K562 (cell line): ENCODE measurements at places on chromosomes 12 and 14. TPM values are rescaled to one million over a fixed set of nuclear protein-coding genes. Genes with fewer than 3 reads are reported as not detected.

TAS2R20 gene
- 0.74 and 0.93 TPM in 2 replicates for total RNA-seq

TOX4 gene
- 44.0 and 47.5 TPM in 2 replicates for total RNA-seq

SERPINA1 gene
- total RNA-seq: 4.1 and 6.0 TPM in 2 replicates

CD163 gene
- 0.51 and 0.62 TPM in 2 replicates for total RNA-seq

GRCh38 chr14:79788346-79788745 is 423.0 kb downstream of the DIO2 start:
- H3K27me3 ChIP-seq: no peaks in the 10 kb centered on the region
- H3K36me3 ChIP-seq: no peaks in the 10 kb centered on the region
- no peak for DNase-seq
- H3K4me3 ChIP-seq: no peak overlapping the region

- no peaks in the 10 kb centered on the region for H3K27me3 ChIP-seq
- peak; percentile 51 for DNase-seq
- H3K27ac ChIP-seq: peak overlapping the region; percentile 87
- no peaks in the 10 kb centered on the region; the same call in none of the 2 replicates for H3K4me1 ChIP-seq
- H3K4me3 ChIP-seq: no peak overlapping the region
Measured at GRCh38 chr14:103943673-103944072, 1.3 kb upstream of the RD3L start.

DNA sequence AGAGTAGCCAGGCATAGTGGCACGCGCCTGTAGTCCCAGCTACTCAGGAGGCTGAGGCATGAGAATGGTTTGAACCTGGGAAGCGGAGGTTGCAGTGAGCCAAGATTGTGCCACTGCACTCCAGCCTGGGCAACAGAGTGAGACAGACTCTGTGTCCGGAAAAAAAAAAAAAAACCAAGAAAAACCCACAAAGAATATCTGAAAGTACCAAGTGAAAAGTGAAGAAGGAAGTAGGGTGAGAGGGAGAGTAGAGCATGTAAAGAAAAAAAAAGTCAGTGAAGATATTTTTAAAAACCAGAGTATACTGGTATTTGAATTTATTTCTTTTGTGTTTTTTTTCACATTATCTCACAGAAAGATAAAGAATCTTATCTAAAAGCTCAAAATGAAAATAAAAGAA is 43.3 kb upstream of the ISM2 start:
- H3K27me3 ChIP-seq: no peaks in the 10 kb centered on the region
- H3K4me3 ChIP-seq: no peak overlapping the region

GRCh38 chr14:28119849-28120248 is 646.7 kb upstream of the FOXG1 start:
- no peaks in the 10 kb centered on the region for H3K27me3 ChIP-seq
- no peak overlapping the region for H3K27ac ChIP-seq
- no peak overlapping the region for H3K4me3 ChIP-seq
- H3K36me3 ChIP-seq: no peaks in the 10 kb centered on the region

DNA sequence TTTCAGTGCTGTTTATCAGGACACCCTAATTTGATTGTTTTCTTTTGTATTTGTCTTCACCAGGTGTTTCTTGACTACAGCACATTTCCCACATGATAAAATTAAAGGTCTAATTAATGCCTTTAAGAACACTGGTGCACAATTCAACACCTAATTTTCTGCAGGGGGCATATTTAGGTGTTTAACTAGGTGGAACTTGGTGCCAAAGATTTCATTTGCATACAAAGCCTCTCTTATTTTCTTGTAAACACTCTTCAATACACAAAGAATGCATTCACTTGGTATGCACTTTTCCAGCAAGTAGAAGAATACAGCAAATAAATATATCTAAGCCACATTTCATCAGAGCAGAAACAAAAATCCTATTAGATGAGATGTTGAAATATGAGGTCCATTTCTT is 646.2 kb upstream of the FOXG1 start:
- no peak overlapping the region for H3K4me3 ChIP-seq
- no peak for DNase-seq
- no peaks in the 10 kb centered on the region for H3K36me3 ChIP-seq

DNA sequence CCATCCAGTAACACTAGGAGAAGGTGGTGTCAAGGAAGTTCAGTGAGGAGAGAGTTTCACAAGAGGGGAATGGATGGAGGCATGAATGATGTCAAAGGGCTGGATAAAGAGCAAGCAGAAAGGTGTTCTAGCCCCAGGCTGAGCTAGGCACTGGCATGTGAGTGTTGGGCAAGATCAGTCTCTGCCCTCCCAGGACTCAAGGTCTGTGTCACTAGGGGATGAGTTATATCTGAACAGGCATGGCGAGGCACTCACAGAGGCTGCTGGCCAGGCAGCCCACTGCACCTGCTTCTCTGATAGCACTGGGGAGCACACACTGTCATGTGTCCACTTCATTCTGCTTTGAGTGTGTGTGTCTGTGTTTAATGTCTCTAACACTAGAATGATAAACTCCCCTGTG is 903.8 kb downstream of the BCL11B start:
- H3K27me3 ChIP-seq: no peaks in the 10 kb centered on the region
- no peaks in the 10 kb centered on the region for H3K4me1 ChIP-seq
- no peak overlapping the region for H3K27ac ChIP-seq
- H3K4me3 ChIP-seq: no peak overlapping the region
- H3K36me3 ChIP-seq: no peaks in the 10 kb centered on the region
- no peak for DNase-seq

- H3K4me1 ChIP-seq: peaks cover 7% of the 10 kb centered on the region; the same call in 1 of the 2 replicates
- no peaks in the 10 kb centered on the region for H3K36me3 ChIP-seq
- no peaks in the 10 kb centered on the region for H3K27me3 ChIP-seq
- H3K27ac ChIP-seq: no peak overlapping the region
- peak; percentile 48 for DNase-seq
- no peak overlapping the region for H3K4me3 ChIP-seq
Measured at GRCh38 chr14:49972823-49973222, 79.9 kb downstream of the ARF6 start.

DNA sequence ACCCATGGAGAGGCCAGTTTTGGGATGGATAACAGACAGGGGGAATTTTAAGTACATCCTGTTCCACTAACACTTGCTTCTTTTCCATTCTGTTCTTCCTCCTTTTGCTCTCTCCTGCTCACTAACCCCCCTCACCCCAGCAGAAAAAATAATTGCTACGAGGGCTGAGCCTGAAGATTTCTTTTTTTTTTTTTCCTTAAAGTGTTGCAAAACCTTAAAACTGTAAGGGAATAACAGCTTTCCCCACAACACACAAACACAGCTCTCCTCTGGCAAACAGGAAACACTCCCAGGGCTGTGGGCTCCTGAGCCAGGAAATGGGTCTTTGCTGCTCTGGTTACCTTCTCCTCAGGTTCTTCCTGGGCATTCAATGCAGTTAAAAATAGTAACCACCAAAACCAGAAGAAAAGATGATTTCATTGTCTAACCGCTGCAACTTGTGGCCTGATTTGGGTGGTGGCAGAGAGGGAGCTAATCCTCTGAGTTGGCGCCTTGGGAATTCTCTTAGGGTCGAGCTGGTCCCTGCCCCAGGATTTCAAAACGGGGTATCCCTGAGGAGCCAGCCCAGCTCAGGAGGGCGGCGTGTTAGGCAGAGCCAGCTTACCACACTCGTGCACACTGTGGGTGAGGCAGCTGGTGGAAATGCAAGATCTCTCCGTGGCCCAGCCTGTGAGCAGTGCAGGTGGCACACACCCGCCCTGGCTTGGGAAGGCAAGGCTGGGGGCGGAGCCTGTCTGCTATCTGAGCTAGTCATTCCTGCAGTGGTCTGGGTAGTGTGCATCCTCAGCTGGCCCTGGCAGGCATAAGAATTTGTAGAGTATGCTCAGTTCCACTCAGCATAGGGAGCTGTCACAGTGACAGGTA is 17.1 kb upstream of the EMP1 start:
- no peaks in the 10 kb centered on the region for H3K4me1 ChIP-seq
- H3K27me3 ChIP-seq: peaks cover 11% of the 10 kb centered on the region
- no peak overlapping the region for H3K27ac ChIP-seq
- DNase-seq: no peak
- no peaks in the 10 kb centered on the region for H3K36me3 ChIP-seq

GRCh38 chr12:92546635-92547348 is 156.0 kb upstream of the PLEKHG7 start:
- H3K4me3 ChIP-seq: no peak overlapping the region
- DNase-seq: no peak
- H3K27me3 ChIP-seq: no peaks in the 10 kb centered on the region
- H3K36me3 ChIP-seq: no peaks in the 10 kb centered on the region
- no peaks in the 10 kb centered on the region for H3K4me1 ChIP-seq
- no peak overlapping the region for H3K27ac ChIP-seq

DNA sequence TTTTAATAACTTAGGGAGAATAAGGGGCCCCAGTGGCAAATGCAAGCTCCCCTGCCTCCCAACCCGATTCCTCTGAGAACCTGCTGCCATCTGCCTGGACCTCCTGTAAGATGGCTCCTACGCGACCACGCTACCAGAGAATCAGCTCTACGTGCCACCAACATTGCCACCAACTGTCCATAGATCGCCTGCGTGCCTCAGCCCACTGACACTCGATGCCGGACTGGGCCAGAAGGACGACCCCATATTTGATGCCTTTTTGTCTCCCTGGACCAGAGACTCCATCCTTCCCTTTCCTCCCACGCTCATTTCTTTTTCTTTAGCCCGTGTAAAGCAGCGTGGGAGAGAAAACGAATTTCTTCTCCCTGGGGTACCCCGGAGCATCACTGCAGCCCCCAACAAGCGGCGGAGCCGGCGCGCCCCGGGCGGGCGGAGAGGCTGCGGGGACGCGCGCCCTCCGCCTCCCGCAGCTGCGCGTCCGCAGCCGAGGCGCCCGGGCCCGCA is 565 bp upstream of the KLHL42 start:
- H3K27me3 ChIP-seq: no peaks in the 10 kb centered on the region
- peak overlapping the region; percentile 66 for H3K4me3 ChIP-seq
- peaks cover 10% of the 10 kb centered on the region; the same call in 2 of the 3 replicates for H3K36me3 ChIP-seq
- DNase-seq: no peak

DNA sequence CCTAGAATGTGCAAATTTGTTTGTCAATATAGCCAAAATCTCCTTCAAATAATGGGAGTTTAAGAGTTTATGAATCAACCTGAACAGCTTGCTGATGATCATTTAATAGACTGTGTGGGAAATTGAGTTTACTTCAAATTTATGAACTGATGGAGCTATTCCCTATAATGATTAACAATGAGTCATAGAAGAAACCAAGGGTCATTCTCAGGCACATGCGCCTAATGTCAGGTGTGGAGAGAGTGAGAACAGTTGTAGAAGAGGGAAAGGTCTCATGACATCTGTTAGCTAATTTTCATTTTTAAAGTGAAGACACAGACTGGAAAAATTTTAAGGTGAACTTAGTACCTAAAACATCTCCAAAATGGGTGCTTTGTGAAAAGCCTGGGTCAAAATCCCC is 191.8 kb downstream of the BMP4 start:
- H3K27ac ChIP-seq: no peak overlapping the region
- no peak overlapping the region for H3K4me3 ChIP-seq
- no peaks in the 10 kb centered on the region for H3K27me3 ChIP-seq

DNA sequence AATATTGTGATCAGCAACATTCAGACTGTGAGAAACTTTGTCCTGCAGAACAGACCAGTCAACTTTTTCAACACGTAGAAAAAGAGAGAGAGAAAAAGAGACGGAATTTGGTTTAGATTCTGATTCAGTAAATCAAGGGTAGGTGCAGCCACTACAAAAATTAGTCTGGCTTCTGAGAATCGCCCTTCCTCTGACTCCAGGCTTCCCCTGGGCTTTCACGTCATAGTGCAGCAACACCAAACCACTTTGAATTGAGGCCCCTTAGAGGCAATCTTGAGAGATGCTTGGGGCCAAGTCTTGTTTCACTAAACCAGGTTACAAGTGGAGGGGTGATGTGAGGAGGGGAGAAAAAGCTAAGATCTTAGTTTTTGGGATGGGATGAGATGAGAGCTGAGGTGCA is 37.5 kb upstream of the PTGR2 start:
- no peak for DNase-seq
- no peak overlapping the region for H3K27ac ChIP-seq
- no peak overlapping the region for H3K4me3 ChIP-seq
- no peaks in the 10 kb centered on the region for H3K27me3 ChIP-seq
- H3K36me3 ChIP-seq: no peaks in the 10 kb centered on the region
- H3K4me1 ChIP-seq: peaks cover 12% of the 10 kb centered on the region; the same call in 2 of the 3 replicates

DNA sequence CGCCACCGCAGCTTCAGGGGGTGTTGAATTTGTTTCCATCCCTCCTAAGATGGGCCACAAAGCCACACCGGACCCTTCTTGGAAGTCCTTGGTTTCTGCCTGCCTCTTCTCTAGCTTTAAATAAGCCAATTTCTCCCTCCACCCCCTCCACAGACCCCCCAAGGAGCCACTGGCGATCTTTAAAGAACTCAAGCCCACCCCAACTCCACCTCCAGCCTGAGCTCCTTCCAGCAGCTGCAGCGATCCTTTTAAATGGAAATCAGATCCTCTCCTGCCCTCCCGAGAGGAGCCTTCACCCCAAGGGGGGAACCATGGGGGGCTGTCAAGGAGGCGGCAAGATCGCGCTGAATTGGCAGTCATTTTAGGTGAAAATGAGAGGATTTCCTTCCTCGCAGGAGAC is 133.1 kb downstream of the NCOR2 start:
- peaks cover 37% of the 10 kb centered on the region for H3K36me3 ChIP-seq
- no peak overlapping the region for H3K27ac ChIP-seq
- H3K27me3 ChIP-seq: no peaks in the 10 kb centered on the region

- H3K27ac ChIP-seq: no peak overlapping the region
- no peak overlapping the region for H3K4me3 ChIP-seq
- no peak for DNase-seq
- H3K4me1 ChIP-seq: no peaks in the 10 kb centered on the region
Measured at GRCh38 chr12:75337905-75338304, 3.4 kb downstream of the GLIPR1L1 start.

- DNase-seq: no peak
- H3K4me1 ChIP-seq: peaks cover 2% of the 10 kb centered on the region; the same call in 1 of the 3 replicates
- H3K27ac ChIP-seq: no peak overlapping the region
- H3K4me3 ChIP-seq: no peak overlapping the region
- H3K27me3 ChIP-seq: no peaks in the 10 kb centered on the region
- H3K36me3 ChIP-seq: no peaks in the 10 kb centered on the region
Measured at GRCh38 chr12:26790645-26790994, 42.4 kb downstream of the ITPR2 start.

DNA sequence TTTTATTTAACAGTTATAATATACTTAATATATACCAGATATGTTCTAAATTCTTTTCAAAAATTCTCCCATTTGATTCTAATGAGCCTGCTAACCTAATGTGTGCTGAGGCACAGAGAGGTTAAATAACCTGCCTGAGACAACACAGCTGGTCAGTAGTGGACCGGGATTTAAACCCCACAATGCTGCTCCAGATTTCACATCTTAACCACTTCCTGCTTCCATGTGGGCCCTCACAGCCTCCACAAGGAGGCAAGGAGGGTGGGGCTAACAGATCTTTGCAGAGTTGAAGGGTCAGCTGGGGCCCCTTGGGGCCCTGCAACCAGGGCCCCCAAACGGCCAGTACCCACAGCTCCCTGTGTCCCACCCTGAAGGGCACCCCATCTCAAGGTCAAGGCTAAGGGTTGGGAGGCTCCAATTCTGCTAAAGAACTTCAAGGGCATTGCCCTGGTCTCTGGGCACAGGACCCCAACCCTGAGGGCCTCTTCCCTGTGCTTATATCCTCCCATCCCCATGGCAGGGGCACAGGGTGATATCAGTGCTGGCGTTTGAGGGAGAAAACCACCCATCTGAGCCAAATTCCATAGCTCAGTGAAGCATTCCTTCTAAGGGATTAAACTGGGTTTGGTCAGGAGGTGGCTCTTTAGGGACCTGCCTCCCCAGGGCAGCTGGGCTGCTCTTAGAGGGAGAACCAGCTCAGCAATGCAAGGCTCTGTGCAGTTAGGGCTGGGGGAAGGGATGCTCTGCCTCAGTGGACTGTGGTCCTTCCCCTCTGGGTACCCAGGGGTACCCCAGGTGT is 2.2 kb downstream of the KRT80 start:
- peaks cover 23% of the 10 kb centered on the region for H3K27me3 ChIP-seq
- no peak overlapping the region for H3K27ac ChIP-seq
- H3K4me3 ChIP-seq: no peak overlapping the region
- DNase-seq: no peak
- no peaks in the 10 kb centered on the region for H3K4me1 ChIP-seq

GRCh38 chr14:100726550-100727085 is at the start of gene DLK1:
DLK1 (plus strand) TSS chr14:100726892; CDS start chr14:100727069, 177 bp downstream.
- no peaks in the 10 kb centered on the region for H3K36me3 ChIP-seq
- DNase-seq: peak; percentile 74
- H3K27me3 ChIP-seq: no peaks in the 10 kb centered on the region; the same call in 2 of the 3 replicates
